Gastrocnemius medialis (tissue), 4 donors: ENCODE measurements at places on chromosomes 3 and 15. TPM values are rescaled to one million over a fixed set of nuclear protein-coding genes. Genes with fewer than 3 reads are reported as not detected.

ERC2 gene
- not detected for total RNA-seq

PPP4R2 gene
- 31.0 TPM for total RNA-seq

FBXO40 gene
- 36.8 TPM for total RNA-seq

DNA sequence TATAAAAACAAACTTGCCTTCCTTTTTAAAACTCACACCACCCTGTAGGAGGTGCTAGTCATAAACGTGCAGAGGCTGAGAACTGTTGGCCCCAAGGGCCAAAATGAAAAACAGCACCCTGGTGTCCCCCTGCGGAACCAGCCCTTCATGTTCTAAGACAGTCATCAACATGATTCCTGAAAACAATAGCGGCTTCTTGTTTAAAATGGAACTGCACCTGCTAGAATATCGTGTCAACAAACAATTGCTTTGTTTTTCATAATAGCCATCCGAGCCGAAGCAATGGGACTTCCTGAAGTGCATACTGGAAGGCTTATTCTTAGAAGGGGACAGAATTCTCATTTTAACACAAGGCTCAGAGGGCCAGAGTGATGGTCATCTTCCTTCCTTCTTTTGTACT lies 43.7 kb downstream of the MECOM start:
- DNase-seq = no peak
- H3K4me3 ChIP-seq = no peak overlapping the region
- peak overlapping the region; percentile 70 for H3K27ac ChIP-seq
- no peaks in the 10 kb centered on the region for H3K27me3 ChIP-seq
- H3K36me3 ChIP-seq = no peaks in the 10 kb centered on the region

DNA sequence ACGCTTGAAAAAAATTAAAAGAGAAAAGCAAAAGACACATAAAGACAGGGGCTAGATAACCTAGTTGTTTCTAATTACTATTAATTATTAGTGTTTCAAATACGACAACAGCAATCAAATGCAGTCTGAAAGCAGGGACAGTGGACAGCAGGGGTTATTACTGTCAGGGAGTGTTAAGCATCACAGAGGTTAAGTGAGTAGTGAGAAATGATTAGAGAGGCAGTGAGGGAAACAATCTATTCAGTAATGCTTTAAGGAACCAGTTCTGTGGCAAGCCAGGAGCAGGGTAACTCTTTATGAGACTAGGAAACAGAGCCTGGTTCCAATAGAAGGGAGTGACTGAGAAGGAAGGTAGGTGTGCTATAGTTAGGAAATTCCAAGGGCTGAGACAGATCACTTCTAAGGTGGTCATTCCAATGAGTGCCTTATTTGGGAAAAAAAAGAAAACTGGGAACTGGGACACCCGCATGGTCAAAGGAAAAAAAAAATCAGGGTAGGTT lies 15.0 kb downstream of the RYK start:
- peak overlapping the region; percentile 10 for H3K27ac ChIP-seq
- peaks cover 74% of the 10 kb centered on the region for H3K4me1 ChIP-seq
- no peak overlapping the region for H3K4me3 ChIP-seq

DNA sequence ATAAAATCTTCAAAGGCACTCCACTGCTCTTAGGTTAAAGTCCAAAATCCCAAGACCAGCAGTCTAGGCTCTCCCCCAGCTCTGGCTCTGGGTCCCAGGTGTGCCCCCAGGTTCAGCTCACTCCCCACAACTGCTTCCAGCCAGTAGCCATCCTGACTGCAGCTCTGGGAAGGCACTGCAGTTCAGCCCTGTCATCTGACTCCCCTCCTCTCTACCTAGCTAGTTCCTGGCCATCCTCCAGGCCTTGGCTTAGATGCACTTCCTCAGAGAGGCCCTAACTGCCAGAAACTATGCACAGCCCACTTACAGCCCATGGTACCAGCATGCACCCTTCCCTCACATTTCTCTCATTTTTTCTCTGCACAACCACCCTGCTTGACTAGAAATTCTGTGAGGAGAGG lies 25.5 kb downstream of the TBC1D2B start:
- H3K27me3 ChIP-seq = no peaks in the 10 kb centered on the region
- H3K4me3 ChIP-seq = no peak overlapping the region
- no peak overlapping the region for H3K27ac ChIP-seq
- H3K4me1 ChIP-seq = peaks cover 71% of the 10 kb centered on the region

DNA sequence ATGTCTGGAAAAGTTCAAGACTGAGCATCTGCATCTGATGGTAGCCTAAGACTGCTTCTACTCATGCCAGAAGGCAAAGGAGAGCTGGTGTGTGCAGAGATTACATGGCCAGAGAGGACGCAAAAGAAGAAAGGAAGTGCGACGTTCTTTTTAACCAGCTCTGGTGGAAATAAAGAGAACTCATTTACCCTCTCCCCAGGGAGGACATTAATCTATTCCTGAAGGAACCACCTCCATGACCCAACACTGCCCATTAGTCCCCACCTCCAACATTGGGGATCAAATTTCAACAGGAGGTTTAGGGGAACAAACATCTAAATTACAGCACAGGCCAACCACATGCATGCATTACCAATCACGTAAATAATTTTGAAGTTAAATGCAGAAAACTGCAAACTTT lies 1.5 kb upstream of the NCK1 start:
- no peaks in the 10 kb centered on the region for H3K36me3 ChIP-seq
- peaks cover 24% of the 10 kb centered on the region for H3K4me1 ChIP-seq
- peak overlapping the region; percentile 90 for H3K4me3 ChIP-seq

DNA sequence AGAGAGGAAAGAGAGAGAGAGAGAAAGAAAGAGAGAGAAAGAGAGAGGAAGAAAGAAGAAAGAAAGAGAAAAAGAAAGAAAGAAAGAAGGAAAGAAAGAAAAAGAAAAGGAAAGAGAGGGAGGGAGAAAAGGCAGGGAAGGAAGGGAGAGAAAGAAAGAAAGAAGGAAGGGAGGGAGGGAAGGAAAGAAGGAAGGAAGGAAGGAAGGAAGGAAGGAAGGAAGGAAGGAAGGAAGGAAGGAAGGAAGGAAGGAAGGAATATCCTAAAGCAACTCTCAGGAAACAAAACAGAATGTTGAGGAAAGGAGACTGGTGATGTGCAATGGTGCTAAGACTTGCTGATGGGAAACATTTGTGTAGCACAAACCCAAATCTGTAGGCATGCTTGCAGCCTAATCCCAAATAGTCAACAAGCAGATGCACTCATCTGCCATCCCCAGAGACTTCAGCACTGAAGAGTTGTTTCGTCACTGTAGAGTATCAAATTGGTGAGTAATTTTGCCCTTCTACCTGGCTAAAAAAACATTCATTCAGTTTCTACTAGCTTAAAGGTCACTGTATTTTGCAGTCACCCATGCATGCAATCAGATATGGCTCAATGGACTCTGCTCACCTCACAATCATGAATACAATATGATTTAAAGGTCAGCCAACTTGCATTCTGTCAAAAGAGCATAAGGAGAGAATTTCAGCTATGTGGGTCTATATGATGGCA lies 480.3 kb downstream of the FGF12 start:
- no peak overlapping the region for H3K4me3 ChIP-seq
- DNase-seq = no peak
- H3K27ac ChIP-seq = no peak overlapping the region
- H3K27me3 ChIP-seq = no peaks in the 10 kb centered on the region
- H3K36me3 ChIP-seq = no peaks in the 10 kb centered on the region
- H3K4me1 ChIP-seq = no peaks in the 10 kb centered on the region

GRCh38 chr3:33006081-33006480 lies 54.6 kb downstream of the CCR4 start:
- H3K36me3 ChIP-seq = peaks cover 28% of the 10 kb centered on the region
- DNase-seq = no peak
- H3K27me3 ChIP-seq = no peaks in the 10 kb centered on the region
- H3K27ac ChIP-seq = no peak overlapping the region
- no peaks in the 10 kb centered on the region for H3K4me1 ChIP-seq
